Mammary epithelial cell (primary cell): ENCODE measurements at places on chromosomes 12 and 14.

DNA sequence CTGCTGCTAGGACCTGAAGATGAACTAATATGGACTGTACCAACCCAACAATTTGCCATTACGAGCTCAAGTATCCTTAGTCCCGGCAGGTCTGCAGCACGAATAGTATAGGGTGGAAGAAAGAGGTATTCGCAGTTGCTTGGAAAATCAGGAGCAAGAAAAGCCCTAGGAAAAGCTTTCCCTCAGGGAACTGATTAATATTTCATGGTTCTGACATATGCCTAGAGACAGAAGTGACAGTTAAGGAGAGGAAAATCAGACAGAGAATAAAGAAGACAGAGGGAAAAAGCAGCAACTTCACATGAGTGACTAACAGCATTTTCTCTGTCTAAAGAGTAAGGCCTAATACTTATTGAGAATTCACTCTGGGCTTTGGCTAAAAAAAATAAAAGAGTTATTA lies 602.9 kb upstream of the ATP2B1 start:
- DNase-seq, result no peak

- no peak for DNase-seq
Observed at GRCh38 chr14:100223332-100224201, 15.4 kb upstream of the YY1 start.

GRCh38 chr12:68078737-68079136 lies 80.8 kb downstream of the IFNG start:
- DNase-seq, result no peak

DNA sequence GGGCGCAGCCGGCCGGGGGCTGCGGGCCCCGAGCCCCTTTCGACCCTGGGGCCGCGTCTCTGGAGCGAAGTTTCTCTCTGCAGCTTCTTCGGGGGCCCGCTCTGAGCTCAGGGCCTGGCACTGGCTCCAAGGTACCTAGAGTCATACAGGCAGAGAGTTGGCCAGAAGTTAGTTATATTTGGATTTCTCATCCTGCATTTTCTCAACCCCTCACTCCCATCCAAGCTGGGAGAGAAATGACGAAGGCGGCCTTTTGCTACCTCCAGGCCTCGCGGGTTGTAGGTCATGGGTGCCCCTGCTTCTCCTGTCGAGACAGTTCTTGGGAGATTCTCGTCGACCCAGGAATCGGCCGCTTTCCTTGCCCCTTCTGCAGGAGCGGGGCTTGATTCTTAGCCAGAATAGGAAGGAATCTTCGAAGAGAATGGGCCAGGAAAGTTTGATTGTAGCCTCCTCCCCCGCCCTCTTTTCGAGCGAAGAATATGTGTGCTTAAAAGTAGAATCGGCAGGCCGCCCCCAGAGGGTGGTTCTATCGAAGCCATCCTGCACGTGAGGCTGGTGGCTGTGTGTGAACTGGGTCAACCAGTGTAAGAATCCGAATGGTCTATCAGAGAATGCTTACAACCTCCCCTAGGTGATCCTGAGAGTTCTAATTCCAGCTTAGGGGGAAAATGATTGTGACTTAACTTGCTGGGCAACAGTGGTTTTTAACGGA lies 785 bp downstream of the MLEC start:
- DNase-seq, result no peak

DNA sequence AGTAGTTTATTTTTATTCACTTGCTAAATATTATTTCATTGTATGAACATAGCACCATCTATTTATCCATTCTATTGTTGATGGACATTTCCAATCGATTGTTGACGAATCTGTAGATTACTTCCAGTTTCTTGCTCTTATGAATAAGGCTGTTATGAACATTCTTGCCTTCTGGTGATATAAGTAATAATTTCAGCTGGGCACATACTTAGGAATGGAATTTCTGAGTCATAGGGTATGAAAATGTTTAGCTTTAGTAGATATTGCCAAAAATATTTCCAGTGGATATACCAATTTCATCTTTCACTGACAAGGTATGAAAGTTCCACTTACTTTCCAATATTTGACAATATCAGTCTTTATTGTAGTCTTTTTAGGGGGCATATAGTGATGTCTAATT lies 468.5 kb downstream of the ETNK1 start:
- peak; percentile 44 for DNase-seq

- DNase-seq, result no peak
Observed at GRCh38 chr12:16175840-16176239, 101.6 kb downstream of the SLC15A5 start.

- no peak for DNase-seq
Observed at GRCh38 chr14:91068642-91069041, 8.2 kb upstream of the RPS6KA5 start.

DNA sequence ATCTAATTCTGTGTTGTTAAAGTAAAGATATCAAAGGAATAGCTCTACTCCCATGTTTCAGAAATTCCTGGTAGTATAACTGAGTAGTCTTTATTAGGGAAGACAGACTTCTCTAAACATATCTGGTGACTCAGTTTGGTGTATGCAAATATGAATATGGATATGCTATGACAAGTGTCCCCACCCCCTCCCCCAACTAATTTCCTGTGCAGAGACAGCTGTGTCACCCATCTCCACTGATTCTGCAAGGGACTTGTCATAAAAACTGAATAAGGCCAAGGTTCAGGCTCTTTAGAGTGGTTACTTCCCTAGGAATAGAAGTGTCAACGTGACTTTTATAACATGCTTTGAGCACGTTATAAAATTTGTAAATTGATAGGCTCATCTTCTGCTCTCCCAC lies 429.1 kb downstream of the DAD1 start:
- DNase-seq, result no peak

DNA sequence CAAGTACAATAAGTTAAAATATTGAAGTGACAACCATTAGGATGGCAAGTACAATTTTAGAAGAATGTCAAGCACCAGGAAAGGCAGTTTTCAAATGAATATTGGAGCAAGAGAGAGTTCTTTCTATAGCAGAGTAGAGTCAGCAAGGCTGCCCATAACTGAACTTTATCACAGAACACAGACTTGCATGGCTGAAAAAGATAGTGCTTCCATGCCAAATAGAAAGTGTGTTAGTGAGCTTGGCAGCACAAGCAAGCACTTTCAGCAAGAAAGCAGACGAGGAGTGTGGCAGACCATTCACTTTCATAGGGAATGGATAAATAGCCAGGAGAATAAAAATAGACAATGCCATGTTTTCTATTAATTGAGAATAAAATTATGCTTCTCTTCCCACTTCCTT lies 647.0 kb upstream of the MGAT4C start:
- DNase-seq, result no peak

DNA sequence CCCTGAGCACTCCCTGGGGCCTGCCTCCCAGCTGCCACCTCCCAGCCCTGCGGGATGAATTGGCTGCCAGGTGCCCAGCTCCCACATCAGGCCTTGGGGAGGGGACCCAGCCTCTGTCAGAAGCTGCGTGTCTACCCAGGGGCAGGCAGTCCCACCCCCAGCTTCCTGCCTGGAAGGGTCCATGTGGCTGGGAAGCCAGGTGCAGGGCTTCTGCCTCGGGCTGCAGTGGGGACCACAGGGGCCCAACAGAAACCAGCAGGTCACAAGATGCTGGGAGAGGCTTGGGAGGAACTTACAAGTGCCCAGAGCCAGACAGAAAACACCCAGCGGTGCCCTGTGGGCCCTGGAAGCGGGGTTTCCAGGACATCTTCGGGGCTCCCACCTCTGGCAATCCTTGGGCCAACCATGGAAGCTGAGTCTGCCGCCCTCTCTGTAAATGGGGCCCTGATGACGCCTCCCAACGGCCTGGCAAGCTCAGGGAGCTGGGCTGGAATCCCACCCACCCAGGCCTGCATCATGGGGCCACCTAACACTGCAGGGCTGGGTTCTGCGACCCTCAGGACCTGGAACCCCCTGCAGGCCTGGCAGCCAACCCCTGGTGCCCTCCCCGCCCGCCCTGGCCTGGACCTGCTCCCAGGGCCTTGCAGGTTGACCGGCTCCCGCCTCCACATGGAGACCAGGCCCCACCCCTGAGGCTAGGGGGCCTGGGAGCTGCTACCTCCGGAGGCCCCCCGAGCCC lies 36.6 kb downstream of the CCNK start:
- no peak for DNase-seq

DNA sequence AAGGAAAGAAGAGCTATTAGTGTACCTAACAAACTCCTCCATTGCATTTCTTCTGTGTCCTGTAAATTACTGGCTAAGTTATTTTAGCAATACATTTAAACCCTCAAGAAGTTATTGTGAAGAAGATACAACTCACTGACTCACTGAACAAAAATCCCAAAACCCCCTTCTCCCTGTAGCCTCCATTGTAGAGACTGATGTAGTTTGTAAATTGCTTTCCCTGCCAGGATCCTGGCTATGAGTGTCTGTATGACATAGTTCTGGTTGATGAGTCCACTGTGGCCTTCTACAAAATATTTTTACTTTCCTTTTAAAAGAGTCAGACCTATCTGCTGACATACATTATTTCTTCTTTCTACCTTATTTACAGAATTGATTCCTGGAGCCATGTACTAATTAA lies 155.6 kb downstream of the SLC6A15 start:
- DNase-seq, result peak; percentile 15

DNA sequence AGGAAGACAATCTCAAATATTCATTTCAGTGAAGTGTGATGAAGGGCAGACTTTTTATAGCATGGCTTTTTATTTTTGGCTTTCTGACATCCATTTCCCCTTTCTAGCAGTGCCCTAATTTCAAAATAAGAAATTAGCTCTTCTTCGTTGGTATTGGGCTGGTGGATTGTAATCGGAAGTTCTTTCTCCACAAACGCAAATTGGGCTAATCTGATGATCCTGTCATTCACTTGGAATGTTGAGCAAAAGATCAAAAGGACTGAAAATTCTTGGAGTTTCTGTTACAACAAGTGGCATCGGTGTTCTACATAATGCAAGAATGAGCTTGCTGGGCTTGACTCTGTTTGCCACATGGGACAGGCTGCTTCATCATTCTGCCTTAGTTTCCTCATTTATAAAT lies 1182.8 kb downstream of the FLRT2 start:
- peak; percentile 11 for DNase-seq

GRCh38 chr14:33949411-33949893 lies 1.4 kb downstream of the EGLN3 start:
- no peak for DNase-seq

DNA sequence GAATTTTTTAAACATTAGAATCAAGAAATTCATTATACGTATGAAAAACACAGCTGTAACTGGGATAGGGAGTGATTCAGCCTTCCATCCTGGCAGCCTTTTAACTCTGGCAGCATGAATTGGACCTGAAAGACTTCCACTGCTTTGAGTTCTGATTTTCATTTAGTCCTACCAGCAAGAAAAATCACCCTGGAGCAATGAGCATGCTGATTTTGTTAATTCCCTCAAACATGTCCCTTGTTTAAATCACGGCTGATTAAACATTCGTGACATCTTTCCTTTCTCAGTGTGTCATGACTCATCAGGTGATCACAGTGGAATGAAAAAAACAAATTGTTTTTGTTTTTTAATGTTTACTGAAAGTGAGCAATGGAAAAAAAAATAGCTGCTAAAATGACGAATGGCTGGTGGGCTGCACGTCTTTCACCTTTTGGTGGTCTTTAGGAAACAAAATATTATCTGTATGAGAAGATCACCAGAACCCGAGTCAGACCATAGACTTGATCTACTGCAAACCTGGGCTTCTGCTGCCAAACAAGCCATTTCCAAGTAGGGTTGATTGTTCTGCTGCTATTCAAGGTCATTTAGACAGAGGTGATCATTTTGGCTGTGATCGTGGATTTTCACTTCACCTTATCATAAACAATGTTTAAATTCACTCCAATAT lies 67.0 kb upstream of the CAND1 start:
- DNase-seq, result no peak

DNA sequence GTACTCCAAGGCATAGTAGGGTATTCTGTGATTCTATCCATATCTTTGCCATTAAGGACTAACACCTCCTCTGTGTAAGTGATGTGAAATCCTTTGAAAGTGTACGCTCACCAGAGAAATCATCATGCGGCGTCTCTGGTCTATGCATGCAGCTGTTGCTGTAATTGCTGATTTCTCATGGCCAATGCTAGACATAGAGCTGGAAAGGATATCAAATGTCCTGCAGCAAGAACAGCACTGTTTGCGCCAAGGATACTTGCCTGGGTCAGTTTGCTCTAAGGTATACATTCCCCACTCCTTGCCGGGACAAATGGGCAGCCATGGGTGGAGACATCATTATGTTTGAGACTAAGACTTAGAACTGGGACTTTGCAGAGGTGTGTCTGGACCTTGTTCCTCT lies 896.4 kb downstream of the BCL11B start:
- no peak for DNase-seq

- DNase-seq, result no peak
Observed at GRCh38 chr12:130656411-130656810, 59.7 kb downstream of the RIMBP2 start.

DNA sequence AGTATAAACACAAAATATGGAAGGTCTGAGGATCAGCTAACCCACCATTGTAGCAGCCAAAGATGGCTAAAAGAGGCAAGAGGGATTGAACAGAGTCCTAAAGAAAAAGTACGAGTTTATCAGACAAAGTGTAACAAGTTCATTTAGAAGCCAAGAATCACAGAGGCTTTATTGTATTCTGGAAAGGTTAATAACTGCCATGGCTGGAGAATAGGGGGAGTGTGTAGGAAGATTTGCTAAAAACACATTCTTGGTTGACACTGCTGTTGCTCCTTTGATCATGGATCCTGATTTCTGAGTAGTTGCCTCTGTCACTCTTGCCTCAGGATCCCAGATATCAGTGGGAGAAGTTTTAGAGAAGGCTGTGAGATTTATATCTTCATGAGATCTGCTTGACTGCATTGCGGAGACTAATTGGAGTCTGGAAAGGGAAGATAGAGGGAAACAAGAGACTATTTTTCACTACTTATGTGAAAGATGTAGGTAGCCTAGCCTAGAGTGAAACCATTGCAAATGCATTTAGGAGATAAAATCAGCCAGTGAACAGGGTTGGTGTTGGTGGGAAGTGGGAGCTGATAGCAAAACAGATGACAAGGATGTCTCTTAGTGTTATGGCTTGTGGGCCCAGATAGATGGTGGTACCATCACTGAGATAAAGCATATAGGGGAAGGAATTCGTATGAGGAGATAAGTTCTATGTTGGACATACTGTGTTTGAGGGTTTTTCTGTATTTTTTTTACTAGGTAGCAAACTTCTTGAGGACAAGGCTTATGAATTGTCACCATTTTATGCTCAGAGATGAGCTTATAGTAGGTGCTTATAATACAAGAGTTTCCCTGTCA lies 402.9 kb upstream of the PDE3A start:
- DNase-seq, result no peak

GRCh38 chr14:31758941-31759340 lies 197.7 kb downstream of the NUBPL start:
- no peak for DNase-seq
